ENCODE measurements at places on chromosomes 12 and 14.

- DNase-seq, result no peak
Measured at GRCh38 chr14:74526854-74527585, 33.5 kb downstream of the ISCA2 start.

GRCh38 chr12:89951050-89951693 lies 242.5 kb upstream of the ATP2B1 start:
- DNase-seq, result no peak

- no peak for DNase-seq
Measured at GRCh38 chr14:51855234-51855633, 5.2 kb upstream of the GNG2 start.

GRCh38 chr12:27008081-27008480 lies 6.1 kb downstream of the TM7SF3 start:
- no peak for DNase-seq

GRCh38 chr14:53444677-53445312 lies 291.7 kb upstream of the DDHD1 start:
- DNase-seq, result no peak

- DNase-seq, result no peak
Measured at GRCh38 chr12:22855456-22855855, 230.5 kb downstream of the ETNK1 start.
